CD4-positive, CD25-positive, alpha-beta regulatory T cell (primary cell): ENCODE measurements at places on chromosomes 1 and 21. TPM values are rescaled to one million over a fixed set of nuclear protein-coding genes. Genes with fewer than 3 reads are reported as not detected.

Gene LACTBL1
- not detected for total RNA-seq

Gene PGBD5
- not detected for total RNA-seq

Gene DMRTA2
- not detected for total RNA-seq

- no peak for DNase-seq
These were observed 16.1 kb downstream of the IL6R start for GRCh38 chr1:154420961-154421924.

- no peak for DNase-seq
These were observed 41.3 kb downstream of the NFYC start for GRCh38 chr1:40732756-40733301.

- no peak for DNase-seq
These were observed 6.5 kb upstream of the HAPLN2 start for GRCh38 chr1:156612666-156613065.
